ENCODE measurements at places on chromosomes 7 and 10. TPM values are rescaled to one million over a fixed set of nuclear protein-coding genes. Genes with fewer than 3 reads are reported as not detected.

DNA sequence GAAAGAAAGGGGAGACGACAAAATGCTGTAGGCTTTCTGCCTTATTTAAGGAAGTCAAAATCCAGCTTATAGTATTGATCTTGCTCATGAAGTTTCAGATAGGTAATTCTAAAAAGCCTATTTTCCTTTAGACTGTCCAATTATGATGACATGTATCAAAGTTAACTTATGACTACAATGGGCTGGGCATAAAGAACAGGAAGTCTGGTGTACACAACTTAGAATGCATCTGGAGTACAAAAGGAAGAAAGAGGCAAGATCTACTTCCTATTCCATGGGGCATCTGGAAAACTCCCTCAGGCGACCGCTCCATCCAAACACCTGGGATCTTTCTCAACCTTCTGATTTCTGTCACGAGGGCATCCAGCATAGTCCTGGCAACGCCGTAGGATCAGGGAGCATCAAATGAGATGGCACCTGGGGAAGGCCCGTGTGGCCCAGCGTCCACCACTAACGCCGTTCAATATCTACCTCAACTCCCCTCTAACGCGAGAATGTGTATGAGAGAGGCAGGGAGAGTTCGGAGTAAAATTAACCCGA, 512 bp downstream of the FAM24B start:
- no peak for DNase-seq

GRCh38 chr7:23332910-23333612, 33.9 kb downstream of the MALSU1 start:
- no peak for DNase-seq

- DNase-seq = peak; percentile 40
Measured at GRCh38 chr7:120554960-120555571, 282.1 kb downstream of the KCND2 start.

DNA sequence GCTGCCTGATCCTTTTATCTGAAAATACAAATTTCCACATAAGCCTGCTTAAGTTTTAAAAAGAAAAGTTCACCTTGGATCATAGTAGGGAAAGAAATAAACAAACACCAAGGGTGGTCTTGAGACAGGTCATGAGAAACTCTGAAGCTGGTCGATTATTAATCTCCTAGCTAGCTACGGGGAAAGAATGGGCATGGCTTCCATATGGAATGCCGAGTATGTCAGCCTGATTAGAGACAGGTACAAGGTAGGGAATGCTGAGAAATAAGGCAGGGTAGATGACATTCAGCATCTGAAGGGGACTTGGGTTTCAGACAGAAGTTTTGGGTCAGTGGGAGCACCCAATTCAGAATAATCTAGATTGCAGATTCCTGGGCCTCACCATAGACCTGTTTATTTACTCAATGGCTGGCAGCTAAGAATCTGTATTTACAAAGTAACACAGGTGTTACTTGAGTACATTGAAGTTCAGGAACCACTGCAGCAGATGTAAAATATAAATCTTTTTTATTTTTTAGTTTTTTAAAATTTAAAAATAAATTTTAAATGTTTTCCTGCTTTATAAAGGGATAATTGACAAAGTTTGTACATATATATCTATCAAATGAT, 49.0 kb downstream of the SCIN start:
- no peak for DNase-seq

GRCh38 chr7:121936951-121937623, 64.1 kb downstream of the PTPRZ1 start:
- no peak for DNase-seq

GRCh38 chr7:120774481-120774880, 83.5 kb downstream of the TSPAN12 start:
- DNase-seq = no peak

DNA sequence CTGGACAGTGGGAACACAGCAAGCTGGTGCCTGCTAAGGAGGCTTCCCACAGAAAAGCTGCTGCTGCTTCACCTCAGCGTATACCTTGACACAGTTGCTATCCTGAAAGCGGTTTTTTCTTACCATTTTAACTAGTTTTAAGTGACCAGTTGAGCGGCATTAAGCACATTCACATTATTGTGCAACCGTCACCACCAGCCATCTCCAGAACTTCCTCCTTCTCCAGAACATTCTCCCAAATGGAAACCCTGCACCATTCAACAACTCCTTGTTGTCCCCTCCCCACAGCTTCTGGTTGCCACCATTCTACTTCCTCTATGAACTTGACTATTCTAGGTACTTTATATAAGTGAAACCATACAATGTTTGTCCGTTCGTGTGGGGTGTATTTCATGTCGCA, 169.9 kb downstream of the SNX10 start:
- DNase-seq = no peak

- peak; percentile 71 for DNase-seq
Measured at GRCh38 chr7:95476904-95477594, 8.7 kb upstream of the ASB4 start.

- DNase-seq = no peak
Measured at GRCh38 chr10:3530346-3530745, 254.7 kb downstream of the KLF6 start.

- DNase-seq = no peak
Measured at GRCh38 chr7:24227603-24228359, 56.2 kb upstream of the NPY start.

DNA sequence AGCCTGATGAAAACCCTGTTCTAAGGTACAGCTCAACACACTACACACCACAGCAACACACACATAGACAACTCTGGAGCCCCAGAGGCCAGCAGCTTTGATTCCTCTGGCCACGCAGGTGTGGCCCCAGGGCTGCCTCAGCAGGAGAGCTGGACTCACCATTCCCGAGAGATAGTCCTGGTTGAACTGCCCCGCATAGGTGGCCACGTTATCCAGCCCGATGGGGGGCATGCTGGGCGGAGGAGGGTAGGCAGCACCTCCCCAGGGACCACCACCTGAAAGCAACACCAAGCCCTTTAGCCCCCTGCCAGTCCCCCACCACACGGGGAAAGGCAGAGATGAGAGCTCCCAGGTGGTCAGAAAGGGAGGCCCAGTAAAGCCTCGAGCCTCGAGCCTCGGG, 34.7 kb downstream of the ANXA11 start:
- no peak for DNase-seq

GRCh38 chr7:105377903-105378302, 10.8 kb downstream of the SRPK2 start:
- no peak for DNase-seq

DNA sequence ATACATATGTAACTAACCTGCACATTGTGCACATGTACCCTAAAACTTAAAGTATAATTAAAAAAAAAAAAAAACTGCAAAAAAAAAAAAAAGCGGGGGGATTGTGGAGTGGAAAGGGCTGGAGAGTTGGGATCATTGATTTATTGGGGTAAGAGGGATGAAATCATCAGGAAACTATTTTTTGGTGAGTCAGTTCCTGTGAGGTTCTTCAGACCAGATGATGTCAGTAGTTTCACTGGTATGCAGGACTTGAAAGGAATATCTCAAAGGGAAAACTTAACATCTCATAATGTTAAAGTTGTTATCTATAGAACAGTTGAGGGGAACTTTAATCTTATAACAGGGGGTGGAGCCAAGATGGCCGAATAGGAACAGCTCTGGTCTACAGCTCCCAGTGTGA, 32.6 kb upstream of the TECTB start:
- DNase-seq = no peak

GRCh38 chr10:101704331-101704730, 9.4 kb upstream of the FBXW4 start:
- DNase-seq = no peak

DNA sequence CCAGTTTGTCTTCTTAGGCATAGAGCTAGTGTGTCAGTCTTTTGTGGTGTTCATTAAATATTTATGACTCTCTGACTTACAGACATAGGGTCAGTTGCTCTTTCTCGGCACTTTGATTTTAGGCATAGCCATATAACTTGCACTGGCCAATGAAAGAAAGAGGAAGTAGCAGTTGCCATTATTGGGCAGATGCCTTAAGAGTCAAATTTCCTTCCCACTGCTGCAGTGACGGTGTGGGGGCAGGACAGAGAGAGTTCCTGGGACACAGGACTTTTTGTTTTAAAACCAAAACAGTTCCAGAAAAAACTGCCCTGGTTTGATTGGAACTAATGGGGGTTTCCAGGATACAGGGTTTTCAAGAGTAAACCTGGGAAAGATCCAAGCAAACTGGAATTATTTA, 60.2 kb upstream of the PHF14 start:
- DNase-seq = no peak

GRCh38 chr7:106795084-106795876, 69.8 kb upstream of the PIK3CG start:
- DNase-seq = no peak

The VPS50 gene
- polyA plus RNA-seq = 6.9 TPM

The ENTPD7 gene
- polyA plus RNA-seq = 1.9 TPM

The MPP7 gene
- polyA plus RNA-seq = 5.0 TPM

The TFR2 gene
- polyA plus RNA-seq = 1.2 TPM

The EN2 gene
- polyA plus RNA-seq = not detected

The ITPRID1 gene
- polyA plus RNA-seq = 0.02 TPM

The MYL10 gene
- not detected for polyA plus RNA-seq

The ASB10 gene
- polyA plus RNA-seq = not detected

All from pancreas (tissue), 10 donors.